Posterior cingulate gyrus (tissue), 11 donors: ENCODE measurements at places on chromosomes 4 and X.

GRCh38 chr4:168484626-168485025 is 4.3 kb upstream of the DDX60L start:
- DNase-seq, result no peak

- DNase-seq, result no peak
Measured at GRCh38 chr4:81566161-81566591, 94.5 kb upstream of the RASGEF1B start.

- no peak for DNase-seq
Measured at GRCh38 chr4:41572516-41572915, 34.6 kb downstream of the LIMCH1 start.

DNA sequence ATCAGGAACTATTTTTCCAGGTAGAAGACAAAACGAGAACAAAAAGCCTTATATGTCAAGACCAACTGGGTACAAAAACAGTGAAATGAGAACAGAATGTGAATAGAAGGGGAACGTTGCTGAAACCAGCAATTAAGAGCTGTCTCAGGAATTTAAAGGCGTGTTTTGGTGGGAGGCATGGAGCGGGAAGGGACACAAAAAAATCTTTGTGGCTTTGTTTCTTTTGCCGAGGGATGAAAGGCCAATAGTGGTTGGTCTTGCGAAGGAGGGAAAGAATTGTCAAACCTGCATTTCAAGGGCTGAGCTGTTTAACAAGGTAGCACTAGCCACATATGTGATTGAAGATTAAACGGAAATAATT is 103.8 kb downstream of the USP46 start:
- DNase-seq, result no peak

GRCh38 chr4:138650929-138651448 is 364.6 kb upstream of the NOCT start:
- DNase-seq, result no peak

DNA sequence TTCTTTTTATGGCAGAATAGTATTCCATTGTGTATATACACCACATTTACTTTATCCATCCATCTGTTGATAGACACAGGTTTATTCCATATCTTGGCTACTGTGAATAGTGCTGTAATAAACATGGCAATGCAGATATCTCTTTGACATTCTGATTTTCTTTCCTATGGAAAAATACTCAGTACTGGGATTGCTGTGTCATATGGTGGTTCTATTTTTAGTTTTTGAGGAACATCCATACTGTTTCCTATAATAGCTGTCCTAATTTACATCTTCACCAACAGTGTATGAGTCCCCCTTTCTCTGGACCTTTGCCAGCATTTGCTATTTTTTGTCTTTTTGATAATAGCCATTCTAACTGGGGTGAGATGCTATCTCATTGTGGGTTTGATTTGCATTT is 73.5 kb downstream of the GPAT3 start:
- DNase-seq, result no peak

GRCh38 chrX:48558271-48558670 is 16.0 kb upstream of the RBM3 start:
- DNase-seq, result no peak

DNA sequence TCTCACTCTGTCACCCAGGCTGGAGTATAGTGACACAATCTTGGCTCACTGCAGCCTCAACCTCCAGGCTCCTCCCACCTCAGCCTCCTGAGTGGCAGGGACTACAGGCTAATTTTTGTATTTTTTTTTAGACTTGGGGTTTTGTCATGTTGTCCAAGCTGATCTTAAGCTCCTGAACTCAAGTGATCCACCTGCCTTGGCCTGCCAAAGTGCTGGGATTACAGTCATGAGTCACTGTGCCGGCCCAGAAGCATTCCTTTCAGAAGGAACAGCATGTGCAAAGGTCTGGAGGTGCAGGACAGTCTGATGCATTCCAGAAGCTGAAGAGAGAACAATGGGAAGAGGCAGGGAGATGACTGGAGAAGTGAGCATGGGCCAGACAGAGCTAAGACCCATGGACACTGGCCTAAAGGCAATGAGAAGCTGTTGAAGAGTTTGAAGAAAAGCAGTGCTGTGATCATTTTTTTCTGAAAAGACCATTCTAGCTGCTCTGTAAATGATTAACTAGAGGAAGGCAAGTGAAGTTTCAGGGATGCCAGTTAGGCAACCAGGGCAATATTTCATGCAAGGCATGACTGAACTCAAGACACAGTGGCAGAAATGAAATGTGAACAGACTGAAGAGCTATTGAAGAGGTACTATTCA is 43.2 kb downstream of the MANBA start:
- no peak for DNase-seq

DNA sequence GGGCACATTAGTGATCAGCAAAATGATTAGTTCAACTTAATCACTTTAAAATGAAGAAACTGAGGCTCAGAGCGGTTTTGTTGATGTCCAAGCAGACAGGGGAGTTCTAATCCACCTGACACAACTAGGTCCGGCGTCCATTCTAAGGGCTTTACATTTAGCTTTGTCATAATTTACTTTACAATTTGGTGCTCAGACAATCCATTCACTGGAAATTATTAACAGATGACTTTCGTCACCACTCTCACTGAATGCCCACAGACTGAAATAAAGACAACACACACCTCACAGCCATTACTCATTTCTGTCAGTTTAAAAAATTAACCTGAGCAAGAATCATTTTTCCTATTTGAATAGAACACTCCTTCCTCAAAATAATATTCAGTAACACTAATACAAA is 10.8 kb downstream of the NR3C2 start:
- no peak for DNase-seq

DNA sequence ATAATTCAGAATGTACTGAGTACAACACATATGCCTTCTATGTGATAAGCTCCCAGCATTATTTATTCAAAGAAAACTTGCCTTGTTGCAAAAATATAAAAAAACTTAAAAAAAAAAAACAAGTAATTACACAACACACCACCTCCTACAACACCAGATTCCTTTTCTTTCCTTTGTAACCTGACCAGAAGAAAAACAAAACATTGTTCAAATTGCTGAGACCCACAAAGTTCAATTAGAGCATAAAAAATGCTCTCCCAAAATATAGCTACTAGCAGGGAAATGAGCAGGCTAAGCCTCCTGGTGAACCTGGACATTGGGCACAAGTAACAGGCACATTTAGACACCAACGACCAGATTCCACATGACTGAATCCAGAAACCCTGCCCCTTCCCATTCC is 38.3 kb downstream of the MECP2 start:
- no peak for DNase-seq

GRCh38 chr4:189278597-189279165 is 662.0 kb upstream of the FRG1 start:
- no peak for DNase-seq

GRCh38 chrX:11329021-11329420 is 35.8 kb downstream of the AMELX start:
- no peak for DNase-seq

DNA sequence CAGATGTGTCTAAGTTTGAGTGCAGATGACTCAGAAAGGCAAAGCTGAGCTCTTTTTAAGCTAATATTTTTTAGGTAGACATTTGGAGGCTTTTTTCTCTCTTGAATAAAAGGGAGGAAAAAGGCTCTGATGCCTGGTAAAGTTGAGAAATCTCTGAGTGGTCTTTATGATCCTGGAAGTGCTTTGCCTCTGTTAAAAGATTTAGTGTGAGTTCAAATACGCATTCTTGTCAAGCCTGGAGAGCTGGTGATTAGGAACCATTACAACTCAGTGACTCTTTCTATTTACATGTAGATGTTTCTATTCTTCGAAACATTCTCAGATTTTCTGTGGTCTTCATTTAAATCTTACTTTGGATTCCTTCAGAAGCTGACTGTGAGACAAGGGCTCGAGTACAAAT is 143.4 kb upstream of the MED14 start:
- DNase-seq, result no peak

DNA sequence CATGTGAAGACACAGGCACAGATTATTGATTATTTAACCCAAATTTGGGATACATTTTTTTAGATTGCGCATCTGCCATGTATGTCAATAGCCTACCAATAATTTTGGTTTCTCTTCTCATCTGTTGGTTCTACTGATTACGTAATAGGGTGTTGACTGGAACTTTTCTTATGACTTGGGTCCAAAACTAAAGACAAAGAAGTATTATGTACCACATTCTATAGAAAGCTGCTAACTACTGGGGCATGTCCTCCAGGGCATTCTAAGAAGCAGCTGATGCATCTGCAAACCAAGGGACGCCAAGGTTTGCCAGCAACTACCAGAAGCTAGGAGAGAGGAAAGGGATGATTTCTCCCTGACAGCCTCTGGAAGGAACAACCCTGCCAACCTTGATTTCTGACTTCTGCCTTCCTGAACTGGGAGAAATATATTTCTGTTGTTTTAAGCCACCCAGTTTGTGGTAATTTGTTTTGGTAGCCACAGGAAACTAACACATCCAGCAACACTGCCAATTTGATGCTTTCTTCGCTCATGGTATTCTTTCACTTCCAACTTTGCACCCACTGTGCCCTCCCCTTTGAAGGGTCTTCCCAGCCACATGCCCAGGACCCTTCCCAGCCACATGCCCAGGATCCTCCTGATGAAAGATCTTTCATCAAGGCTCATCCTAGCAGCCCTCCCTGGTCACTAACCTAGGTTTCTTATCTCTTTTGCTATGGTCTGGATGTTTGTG is 15.9 kb upstream of the TLR1 start:
- no peak for DNase-seq

DNA sequence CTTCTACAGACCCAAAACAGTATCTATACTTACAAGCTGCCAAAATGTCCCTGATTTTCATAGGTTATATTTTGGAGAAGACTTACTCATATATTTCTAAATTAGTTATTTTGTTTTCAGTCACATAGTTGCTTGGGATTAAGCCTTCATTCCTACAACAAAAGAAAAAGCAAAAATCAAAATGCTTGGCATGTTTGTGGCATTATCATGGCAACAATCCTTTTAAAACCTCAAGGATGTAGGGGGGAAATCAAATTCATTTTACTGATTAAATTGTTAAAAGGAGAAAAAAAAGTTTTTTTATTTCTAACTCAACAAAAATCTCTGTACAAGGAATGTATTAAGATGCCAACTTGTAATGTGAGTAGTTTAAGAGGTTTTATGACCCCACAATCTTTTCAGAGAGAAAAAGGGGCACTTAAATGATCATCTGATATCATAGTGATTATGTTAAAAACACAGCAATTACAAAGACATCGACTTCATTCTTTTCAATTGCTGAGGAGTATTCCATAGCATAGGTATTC is 23.5 kb downstream of the TXK start:
- no peak for DNase-seq

DNA sequence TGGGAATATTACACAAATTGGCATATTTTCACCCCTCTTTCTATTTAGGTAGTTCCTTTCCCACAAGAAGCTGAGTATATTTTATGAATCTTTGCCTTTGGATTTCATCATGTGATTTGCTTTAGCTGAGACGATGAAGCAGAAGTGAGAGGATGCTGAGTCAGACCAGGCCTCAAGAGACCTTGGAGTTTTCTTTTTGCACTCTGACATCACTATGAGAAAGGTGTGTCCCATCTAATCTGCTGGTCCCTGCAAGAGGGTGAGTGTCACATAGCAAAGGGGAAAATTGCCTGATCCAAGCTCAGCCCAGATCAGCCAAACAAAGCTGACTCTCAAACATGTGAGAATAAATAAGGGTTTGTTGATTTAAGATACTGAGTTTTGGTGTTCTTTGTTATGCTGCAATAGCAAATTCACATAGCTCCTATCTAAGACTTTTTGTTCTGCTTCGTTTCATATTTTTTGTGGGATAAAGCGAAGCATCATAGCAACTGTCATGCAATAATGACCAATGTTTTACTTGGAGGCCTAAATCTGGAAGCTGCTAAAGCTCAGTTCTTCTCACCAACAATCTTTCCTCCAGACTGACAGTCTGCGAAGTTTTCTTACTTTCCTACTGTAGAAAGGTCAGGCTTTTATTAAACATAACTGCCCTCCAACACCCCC is 176.9 kb downstream of the PDHA2 start:
- DNase-seq, result no peak

DNA sequence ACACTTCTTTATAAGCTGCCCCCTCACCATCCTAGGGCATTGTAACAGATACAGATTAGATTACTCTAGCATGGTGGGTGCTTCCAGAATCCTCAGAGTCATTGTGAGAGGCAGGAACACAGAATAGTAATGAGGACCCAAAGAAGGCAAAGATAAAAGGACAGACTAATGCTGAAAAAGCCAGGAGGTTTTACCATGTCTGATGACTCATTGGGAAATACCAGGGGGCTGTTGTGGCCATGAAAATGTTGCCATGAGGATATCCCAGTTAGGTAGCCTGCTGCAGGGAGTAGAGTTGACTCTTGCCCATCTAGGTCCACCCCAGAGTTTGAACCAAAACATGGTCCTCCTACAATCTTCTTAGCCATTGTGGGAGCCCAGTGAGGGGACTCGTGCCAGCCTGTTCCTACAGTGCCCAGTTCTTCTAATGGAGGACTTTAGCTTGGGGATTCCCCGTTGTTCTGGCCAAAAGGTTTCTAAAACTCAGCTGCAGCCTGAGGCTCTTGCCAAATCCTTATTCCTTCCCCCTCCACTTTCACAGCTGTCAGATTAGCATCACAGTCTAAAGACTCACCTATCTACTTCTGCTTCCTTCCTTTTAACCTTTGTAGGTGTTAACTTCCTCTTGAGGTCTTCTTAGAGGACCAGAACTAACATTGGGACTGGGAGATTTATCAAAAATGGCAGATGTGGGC is 586.0 kb upstream of the AADAT start:
- DNase-seq, result no peak

- DNase-seq, result no peak
Measured at GRCh38 chr4:178752954-178753525, 1310.8 kb upstream of the AGA start.

- DNase-seq, result no peak
Measured at GRCh38 chrX:109782994-109783700, 50.1 kb upstream of the ACSL4 start.

GRCh38 chr4:80099671-80100070 is 26.6 kb upstream of the ANTXR2 start:
- no peak for DNase-seq

GRCh38 chr4:20878806-20879205 is 178.5 kb downstream of the PACRGL start:
- DNase-seq, result no peak

GRCh38 chr4:159240046-159240445 is 137.2 kb downstream of the RAPGEF2 start:
- DNase-seq, result no peak

DNA sequence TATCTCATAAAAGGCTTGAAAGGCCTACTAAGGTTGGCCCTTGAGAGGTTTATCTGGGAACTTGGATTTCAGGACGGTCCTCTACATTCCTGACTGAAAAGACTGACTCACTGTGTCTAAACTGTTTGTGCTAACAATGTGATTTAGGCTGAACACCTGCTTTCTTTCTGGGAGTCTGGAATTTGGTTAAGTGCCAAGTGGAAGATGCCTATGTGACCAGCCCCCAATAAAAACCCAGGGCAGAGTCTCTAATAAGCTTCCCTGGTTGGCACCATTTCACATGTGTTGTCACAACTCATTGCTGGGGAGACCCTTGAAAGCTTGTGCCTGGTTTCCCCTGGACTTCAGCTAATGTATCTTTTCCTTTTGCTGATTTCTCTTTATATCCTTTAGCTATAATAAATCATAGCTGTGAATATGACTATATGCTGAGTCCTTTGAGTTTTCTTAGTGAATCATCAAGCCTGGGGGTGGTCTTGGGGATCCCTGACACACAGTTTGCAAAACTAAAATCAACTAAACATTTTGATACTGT is 55.1 kb downstream of the GPR82 start:
- DNase-seq, result no peak

- DNase-seq, result no peak
Measured at GRCh38 chr4:102781570-102781969, 20.8 kb upstream of the MANBA start.
